ENCODE measurements at places on chromosomes 1 and 21.

GRCh38 chr1:54500107-54500431 is 48.0 kb upstream of the ACOT11 start:
- no peak for DNase-seq

- no peak for DNase-seq
Measured at GRCh38 chr1:216804111-216804510, 80.9 kb upstream of the ESRRG start.

GRCh38 chr1:201026836-201027235 is 3.3 kb upstream of the KIF21B start:
- DNase-seq, result no peak

DNA sequence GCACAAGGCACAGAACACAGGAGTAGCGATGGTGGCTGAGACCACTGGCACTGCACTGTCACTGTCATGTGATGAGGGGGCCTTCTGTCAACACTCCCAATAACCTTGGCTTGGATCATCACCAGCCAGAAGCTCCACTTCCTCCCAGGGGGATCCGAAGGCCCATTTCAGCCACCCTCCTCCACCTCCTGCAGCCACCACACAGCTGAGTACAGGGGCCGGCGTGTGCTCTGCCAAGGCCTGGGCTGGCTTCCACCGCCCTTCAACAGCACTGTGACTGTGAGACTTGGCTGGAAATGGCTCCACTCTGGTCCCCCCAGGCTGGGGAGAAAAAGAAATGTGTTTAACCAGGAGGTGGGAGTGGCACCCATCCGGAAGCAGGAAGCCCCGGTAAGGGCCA is 9.9 kb upstream of the NADK start:
- DNase-seq, result no peak

GRCh38 chr1:203450479-203451149 is 25.0 kb upstream of the PRELP start:
- DNase-seq, result no peak

DNA sequence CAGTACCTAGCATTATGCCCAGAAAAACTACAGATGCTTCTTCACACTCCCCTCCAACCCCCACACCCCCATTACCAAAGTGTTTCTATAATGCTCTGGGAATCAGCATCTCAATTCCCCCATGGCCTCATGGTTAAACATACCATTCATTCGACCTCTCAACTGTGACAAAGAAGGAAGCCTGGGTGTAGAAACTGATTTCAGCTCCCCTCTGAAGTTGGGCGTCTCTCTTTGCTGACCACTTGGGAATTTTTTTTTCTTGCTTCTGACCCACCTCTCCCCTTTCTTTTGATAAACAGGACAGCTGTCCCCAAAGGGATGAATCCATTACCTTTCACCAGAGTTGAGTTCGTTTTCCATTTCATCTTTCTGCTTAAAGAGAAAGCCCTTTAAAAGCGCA is 116.4 kb upstream of the HOOK1 start:
- no peak for DNase-seq

DNA sequence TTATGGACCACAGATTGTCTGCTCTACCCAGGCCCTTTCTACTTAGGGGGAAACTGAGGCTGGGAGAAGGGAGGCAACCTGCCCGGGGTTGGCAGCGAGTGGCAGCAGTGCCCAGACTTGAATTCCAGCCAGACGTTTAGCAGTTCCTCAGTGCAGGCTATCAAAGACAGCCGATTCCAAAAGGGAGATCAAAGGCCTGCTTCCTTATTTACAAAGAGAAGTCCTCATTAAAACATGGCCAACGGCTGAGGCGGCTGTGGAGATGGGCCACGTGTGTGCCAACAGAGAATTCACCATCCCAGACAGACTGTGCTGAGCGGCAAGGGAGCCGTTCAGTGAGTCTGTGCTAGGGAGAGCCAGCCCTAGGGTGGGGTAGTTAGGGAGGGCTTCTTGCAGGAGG is 27.7 kb downstream of the C1QB start:
- no peak for DNase-seq

- no peak for DNase-seq
Measured at GRCh38 chr1:13523780-13524477, 10.1 kb upstream of the LRRC38 start.

DNA sequence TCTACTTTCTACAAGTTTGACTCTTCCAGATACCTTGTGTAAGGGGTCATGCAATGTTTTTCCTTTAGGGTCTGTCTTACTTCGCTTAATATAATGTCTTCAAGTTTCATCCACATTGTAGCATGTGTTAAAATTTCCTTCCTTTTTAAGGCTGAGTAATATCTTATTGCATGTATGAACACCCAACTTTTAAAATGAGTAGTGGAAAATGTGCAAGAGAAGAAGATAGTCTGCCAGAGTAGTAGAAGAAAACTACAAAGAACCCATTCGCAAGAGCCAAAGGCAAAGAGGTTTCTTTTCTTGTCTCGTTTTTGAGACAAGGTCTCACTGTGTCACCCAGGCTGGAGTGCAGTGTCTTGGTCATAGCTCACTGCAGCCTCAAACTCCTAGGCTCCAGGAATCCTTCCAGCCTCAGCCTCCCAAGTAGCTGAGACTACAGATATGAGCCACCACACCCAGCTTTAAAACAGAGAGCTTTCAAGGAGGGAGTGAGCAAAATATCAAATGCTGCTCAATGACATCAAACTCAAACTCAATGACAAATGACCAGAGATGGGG is 9.4 kb downstream of the IL23R start:
- DNase-seq, result no peak

DNA sequence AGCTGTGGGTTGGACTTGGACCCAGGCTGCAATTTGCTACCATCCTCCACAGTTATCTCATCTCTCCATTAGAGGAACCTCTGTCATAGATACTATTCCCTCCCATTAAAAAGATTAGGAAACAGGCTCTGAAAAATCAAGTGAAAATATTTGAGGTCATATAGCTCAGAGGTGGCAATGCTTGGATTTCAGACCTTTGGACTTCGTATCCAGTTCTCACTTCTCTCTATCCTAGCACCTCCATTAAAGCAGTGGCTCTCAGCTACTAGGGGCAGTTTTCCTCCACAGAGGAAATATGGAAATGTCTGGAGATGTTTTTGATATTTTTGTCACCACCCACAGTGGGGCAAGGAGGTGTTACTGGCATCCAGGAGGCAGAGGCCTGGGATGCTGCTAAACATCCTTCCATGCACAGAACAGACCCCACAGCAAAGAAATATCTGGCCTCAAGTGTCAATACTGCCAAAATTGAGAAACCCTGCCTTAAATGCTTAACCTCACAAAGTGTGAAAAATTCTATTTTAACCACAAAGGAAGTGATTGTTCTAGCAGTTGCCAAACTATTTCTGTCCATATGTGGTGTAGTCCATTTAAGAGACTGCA is 54.1 kb downstream of the C8A start:
- no peak for DNase-seq

DNA sequence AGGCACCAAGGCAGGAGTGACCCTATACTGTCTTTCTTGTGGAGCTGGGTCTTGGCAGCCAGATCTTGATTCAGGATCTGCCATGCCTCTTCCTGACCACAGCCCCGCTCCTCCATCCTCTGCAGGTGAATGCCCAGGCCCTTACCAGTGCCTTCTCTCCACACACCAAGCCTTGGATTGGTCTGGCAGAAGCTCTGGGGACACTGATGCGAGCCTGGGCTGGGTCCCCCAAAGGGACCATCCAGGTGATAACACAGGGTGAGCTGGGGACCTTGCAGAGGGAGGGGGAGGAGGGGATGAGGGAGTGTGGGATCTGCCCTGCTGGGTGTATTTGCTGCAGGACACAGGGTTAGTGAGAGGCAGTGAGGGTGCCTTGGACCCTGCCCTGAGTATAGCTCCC is 28.4 kb downstream of the HMGCS2 start:
- no peak for DNase-seq

DNA sequence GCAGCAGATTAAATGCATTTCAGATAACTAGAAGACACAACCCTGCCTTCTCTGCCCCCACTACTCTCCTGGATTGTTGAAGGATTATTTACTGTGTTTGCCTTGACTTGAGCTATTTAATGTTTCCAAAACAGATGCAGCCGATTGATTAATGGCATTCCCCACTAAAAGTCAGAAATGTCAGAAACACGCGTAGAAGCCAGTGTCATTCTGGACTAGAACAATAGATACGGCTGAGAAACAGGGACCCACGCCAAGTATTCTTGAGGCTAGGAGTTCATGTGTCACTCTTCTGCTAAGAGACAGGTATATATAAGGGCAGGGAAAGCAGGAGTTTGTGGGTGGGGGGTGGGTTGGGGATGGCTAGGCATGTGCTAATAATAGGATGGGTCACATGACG is 366.7 kb upstream of the PROX1 start:
- DNase-seq, result no peak

- DNase-seq, result no peak
Measured at GRCh38 chr1:244980605-244981004, 116.3 kb upstream of the HNRNPU start.

Measured in ecto neural progenitor cell (in vitro differentiated cells).